ENCODE measurements at places on chromosomes 16 and 17.

GRCh38 chr16:19853742-19854542 is 30.7 kb downstream of the GPRC5B start:
- no peak for DNase-seq

- DNase-seq: no peak
These were observed 57.1 kb downstream of the RAB11FIP4 start for GRCh38 chr17:31448467-31449077.

- no peak for DNase-seq
These were observed 83.0 kb downstream of the KANSL1 start for GRCh38 chr17:46110219-46110618.

- no peak for DNase-seq
These were observed 86.1 kb upstream of the SALL1 start for GRCh38 chr16:51237207-51237606.

DNA sequence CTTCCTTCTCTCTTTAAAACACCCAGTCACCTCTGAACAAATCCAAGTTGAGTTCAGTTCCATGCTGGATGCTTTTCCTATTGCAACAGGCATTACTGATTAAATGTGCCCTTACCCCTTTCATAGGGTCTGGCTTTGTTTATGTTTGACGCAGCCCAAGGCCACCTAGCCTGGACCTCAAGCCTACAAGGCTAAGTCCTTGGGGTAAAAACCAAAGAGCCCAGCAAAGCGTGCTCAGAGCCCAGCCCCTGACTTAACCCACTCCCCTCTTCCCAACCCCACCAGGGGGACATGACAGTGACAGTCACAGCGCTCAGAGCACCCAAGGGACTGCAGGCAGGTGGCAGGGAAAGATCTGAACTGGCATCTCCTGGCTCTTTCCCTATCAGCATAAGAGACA is 200.6 kb downstream of the XYLT1 start:
- DNase-seq: no peak

- DNase-seq: no peak
These were observed 361.3 kb downstream of the FOXL1 start for GRCh38 chr16:86939609-86940008.

DNA sequence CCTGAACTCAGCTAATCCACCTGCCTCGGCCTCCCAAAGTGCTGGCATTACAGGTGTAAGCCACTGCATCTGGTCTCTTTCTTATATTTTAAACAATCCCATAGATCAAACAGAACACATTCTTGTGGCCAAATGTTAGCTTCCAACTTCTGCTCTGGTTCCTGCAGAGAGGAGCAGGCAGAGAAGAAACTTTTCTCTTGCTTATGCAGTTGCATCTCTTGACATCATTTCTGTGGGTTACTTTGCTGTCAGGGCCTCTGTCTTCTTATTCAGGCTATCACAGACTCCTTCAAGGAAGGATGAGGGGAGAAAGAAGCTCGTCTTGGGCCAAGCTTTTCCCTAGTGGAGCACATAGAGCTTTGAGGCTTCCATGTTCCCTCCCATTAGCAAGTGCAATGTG is 7.8 kb downstream of the HSD17B2 start:
- no peak for DNase-seq

GRCh38 chr17:32824334-32824733 is 52.6 kb downstream of the MYO1D start:
- no peak for DNase-seq

DNA sequence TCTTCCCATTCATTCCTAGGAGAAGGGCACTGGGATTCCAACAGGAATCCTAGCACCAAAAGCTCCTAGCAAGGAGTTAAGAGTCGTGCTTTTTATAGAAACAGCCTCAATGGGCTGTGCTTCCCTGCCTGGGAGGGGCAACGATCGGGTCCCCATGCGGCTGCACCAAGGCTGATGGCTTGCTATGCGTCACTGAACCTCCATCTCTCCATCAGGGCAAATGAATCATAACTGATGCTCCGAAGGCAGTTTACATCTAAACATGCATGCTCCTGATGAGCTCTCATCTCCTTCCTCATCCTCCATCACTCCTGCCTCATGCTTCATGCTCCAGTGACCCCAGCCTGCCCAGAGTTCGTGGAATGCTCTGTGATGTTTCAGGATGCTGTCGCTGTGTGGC is 270.5 kb downstream of the FOXL1 start:
- DNase-seq: no peak

GRCh38 chr16:963913-964312 is 6.9 kb downstream of the LMF1 start:
- no peak for DNase-seq

- no peak for DNase-seq
These were observed 79.7 kb upstream of the BRD7 start for GRCh38 chr16:50448522-50448921.

GRCh38 chr16:77328768-77329167 is 106.1 kb downstream of the ADAMTS18 start:
- DNase-seq: no peak

DNA sequence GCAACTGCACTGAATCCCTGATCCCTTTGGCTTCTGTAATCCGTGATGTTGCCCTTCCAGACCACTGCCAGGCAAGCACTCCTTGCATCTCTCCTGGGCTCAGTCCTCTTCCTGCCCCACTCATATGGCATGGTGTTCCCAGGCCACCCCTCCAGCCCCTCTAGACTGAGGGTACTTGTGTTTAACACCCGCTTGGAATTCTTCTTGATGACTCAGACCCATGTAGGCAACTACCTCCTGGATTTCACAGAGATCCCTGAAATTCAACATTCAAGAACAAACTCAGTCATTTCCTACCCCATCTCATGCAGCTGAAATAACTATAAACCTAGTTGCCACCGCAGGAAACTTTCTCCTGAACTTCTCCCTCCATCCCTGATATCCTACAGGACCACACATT is 541.9 kb upstream of the CDH11 start:
- no peak for DNase-seq

GRCh38 chr16:46577988-46578579 is 43.1 kb downstream of the SHCBP1 start:
- DNase-seq: no peak

- no peak for DNase-seq
These were observed 149.9 kb upstream of the PLCG2 start for GRCh38 chr16:81629034-81629802.

- DNase-seq: no peak
These were observed 1.4 kb downstream of the RAB26 start for GRCh38 chr16:2149630-2150417.
